M059J (cell line): ENCODE measurements at places on chromosomes 2 and 18.
A peak's percentile ranks its signal among the peaks of the same experiment; 100 is the strongest.

DNA sequence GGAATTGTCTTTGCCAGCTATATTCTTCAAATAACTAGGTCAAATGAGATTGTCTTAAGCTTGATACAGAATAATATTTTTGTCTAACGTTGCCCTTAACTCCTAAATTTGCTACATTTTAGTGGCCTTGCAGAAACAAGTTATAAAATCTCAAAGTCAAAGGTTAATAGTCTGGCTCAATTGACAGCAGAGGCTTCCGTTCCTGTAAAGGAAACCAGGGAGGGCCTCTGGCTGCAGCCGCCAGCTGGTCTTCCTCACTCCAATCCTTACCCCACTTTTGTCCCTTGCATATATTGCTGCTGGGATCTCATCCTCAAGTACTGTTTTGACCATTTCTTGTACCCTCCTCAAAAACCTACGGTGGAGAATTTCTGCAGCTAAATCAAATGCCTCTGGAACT, 17.1 kb downstream of the CYB5A start:
- no peak for DNase-seq

DNA sequence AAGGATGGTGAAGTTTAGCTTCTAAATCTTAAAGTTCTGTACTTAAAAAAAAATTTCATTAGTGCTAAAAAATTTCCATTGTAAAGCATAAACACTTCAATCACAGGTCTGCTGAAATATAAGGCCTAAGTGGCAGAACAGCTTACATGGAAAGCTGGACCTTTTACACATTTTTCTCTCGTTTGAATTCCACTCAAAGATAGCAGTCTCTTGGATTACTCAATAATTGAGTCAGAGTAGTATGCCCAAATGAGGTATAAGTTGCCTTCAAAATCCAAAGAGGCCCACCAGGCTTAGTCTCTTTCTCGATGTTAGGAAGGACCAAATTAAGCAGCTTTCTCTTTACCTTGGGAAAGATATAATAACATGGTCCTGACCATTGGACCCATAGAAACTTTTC, 220.4 kb upstream of the CWC22 start:
- no peak for DNase-seq

DNA sequence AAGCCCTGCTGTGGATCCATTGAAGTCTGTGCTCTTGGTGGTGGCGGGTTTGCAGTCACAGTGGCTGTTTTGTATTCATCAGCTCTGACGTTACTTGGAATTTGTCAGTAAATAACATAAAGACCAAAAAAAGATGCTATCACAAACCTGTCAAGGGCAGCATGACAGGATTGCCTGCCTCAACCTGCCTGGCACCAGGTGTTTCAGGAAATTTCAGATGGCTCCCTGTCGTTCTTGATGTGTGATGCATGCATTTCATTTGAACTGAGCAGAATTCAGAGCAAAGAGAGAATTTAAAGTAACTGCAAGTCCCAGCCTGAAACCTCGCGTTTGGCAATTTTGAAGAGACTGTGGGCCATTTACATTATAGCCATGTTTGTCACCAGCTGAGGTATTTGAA, 50.3 kb upstream of the EPC2 start:
- DNase-seq, result no peak

- no peak for DNase-seq
Measured at GRCh38 chr18:3040881-3041280, 27.9 kb upstream of the LPIN2 start.

DNA sequence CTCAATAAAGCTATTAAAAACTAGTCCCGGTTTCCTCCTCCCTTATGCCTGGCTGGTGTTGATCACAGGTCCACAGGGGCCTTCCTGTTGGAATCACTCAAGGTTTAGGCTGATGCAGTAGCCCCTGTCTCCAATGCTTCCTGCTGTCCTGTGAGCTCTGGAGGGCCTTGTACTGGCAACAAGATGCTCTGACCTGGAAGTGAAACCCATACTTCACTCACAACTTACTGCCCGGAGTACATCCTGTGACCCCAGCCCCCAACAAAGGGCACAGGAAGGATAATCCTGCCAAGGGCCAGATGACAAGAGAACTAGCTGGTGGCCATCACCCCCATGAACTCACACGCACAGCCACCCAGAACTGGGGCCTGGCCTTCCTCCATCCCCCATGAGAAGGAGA, 50.3 kb downstream of the ZBTB7C start:
- DNase-seq, result no peak

DNA sequence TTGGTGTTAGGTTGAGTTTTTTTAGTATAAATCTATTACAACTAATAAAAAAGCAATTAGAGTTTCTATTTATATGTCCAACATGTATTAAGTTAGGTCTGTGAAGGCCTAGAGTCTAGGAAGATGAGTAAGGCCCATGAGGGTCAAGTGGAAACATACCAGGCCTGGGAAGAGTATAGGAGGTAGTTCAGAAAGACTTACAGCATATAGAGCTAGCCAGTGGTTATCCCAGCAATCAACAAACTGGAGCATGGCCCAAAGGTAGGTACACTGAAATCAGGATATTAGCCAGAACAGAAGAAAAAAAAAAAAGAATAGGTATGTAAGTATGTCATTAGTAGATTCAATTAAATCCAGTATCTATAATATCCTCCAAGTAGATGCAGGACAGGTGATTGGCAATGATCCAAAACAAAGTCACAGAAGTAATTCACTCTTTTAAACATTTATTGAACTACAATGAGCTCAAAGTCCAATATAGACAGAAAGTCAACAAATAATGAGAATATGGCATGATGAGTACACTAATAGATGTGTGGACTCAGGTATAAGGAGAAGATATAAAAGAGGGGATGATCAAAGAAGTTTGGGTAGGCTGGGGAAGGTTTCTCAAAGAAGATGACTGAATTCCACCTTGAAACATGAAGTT, 70.3 kb downstream of the IKZF2 start:
- DNase-seq, result no peak

- DNase-seq, result no peak
Measured at GRCh38 chr2:187404431-187405110, 43.5 kb downstream of the CALCRL start.

DNA sequence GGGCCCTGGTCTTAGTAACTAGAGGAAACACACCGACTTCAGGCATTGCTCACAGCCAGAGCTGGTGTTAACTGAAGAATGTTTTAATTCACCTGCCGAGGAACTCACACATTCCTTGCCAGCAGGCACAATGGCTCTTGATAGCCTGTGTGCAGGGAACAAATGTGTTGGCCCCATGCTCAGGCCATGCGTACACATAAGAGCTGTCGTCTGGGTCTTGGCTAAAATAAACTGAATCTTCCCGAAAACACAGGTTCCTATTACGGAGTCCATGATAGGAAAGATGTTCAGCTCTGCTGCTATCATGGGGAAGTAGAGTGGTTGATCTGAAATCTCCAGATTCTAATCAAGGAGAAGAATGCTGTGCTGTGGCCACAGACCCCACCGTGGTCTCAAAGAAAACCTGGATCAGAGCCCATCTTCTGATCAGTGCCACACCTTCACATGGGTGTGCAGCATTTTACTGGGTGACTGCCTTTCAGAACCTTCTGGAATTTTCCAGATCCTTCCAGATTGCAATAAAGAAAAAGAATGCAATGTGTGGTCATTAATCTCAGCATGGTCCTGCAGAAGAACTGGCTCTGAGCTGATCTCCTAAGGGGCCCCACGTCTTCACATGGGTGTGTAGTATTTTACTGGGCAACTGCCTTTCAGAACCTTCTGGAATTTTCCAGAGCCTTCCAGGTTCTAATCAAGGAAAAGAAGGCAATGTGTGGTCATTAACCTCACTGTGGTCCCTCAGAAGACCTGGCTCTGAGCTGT, 17.2 kb downstream of the MBP start:
- DNase-seq, result no peak

- no peak for DNase-seq
Measured at GRCh38 chr2:179234658-179235240, 29.9 kb downstream of the SESTD1 start.

DNA sequence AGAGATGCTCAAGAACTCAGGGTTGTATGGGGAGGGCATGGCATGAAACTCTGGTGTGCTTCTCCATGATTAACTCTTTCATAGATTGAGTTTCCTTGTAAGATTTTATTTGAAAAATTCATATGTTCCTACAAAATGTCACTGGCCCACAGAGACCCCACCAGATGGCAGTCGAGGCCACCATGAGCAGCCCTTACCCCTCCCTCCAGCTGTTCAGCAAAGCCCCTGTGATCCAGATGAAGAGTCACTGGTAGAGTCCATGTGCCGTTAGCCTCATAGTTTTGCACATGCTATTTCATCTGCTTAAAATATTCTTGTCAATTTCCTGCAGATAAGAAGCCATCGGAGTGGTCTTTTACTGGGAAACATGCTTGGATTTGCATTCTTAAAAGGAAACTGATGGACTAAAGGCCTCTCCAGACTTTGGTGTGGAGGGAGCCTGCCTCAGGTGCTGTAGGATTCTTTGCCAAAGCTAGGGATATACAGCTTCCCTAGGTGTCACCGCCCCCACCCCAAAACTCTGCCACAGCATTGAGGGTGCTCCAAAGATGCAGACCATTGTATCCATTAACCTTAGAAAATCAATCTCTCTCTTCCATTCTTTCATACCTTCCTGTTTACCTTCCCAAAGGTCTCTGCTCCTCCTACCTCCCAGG, 18.8 kb downstream of the ZNF385B start:
- peak; percentile 13 for DNase-seq

- DNase-seq, result no peak
Measured at GRCh38 chr2:78967294-78967693, 58.2 kb upstream of the REG3G start.
